ENCODE measurements at places on chromosomes 2 and 18.

- no peak for DNase-seq
These were observed 164.4 kb upstream of the VRK2 start for GRCh38 chr2:57881998-57882888.

GRCh38 chr2:3661149-3661660 is 3.2 kb downstream of the ALLC start:
- DNase-seq = no peak

DNA sequence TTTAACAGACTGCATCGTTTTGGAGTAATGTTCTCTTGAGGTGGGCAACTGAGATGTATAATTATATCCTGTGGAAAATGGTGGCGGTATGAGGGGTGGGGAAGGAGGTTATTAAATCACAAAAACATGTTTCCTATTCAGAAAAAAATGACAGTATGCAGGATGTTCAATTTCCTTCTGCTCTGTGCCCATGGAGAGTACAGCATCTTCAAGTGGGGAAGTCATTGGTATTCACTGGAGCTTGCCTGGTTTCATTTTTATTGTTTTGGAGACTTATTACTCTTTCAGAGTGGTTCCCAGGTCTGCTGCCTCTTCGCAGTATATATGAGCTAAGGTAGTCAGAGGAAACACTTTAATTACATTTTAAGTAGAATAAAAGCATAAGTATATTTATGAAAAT is 318.8 kb upstream of the RAB12 start:
- DNase-seq = no peak

- no peak for DNase-seq
These were observed 115.4 kb downstream of the ACTR3 start for GRCh38 chr2:114005110-114005783.

GRCh38 chr2:197704434-197705120 is 592 bp upstream of the MARS2 start:
- no peak for DNase-seq

DNA sequence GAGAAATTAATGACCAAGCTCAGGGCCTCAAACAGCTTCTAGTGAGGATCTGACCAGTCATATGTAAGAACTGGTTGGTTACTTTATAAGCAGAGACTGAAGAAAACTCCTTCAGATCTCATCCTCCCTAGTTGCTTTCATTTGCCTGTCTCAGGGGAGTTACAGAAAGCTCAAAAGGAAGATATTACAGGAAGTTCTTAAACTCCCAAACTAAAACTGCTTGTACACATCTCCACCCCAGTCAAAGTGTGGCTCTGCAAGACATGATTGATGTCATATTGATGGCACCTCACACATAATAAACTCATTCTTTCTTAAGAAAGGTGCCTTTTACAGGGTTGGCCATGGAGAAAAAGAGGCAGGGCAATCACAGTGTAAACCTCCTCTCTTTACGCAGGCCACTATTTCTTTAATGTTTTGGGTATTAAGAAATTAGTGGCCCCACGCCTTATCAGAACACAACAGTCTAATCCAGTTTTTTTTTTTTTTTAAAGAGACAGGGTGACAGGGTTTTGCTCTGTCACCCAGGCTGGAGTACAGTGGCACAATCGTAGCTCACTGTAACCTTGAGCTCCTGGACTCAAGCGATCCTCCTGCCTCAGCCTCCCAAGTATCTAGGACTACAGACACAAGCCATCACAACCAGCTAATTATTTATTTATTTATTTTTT is 62.6 kb upstream of the STK17B start:
- no peak for DNase-seq

- DNase-seq = no peak
These were observed 13.3 kb upstream of the ZNF521 start for GRCh38 chr18:25365242-25365641.

DNA sequence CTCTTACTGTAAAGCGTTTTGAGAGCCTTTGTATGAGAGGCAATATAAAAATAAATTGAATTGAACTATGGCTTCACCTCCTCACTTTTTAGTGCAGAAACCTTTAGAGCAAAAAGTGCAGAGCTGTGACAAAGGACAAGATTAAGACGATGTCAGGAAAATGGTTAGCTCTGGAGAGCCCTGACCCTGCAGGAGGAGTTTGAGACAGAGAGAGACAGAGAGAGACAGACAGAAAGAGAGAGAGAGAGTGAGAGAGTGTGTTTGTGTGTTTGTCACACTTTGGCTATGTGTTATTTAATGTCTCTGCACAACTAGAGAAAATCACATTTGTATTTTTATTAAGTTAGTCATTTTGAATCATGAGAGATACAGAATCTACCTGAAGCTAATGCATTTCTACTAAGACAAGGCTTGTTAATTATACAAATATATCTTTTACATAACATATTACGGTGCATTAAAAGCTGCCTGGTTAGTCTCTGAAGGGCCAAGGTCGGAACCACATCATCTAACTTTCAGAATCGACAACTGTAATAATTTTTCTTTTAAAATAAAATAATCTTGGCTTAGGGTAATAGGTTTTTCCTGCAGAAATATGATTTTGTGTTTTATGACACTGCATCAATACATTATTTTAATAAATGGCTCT is 423.5 kb upstream of the ZEB2 start:
- DNase-seq = no peak
